ENCODE measurements at places on chromosomes 5 and 9.

- H3K27ac ChIP-seq: no peak overlapping the region
- no peak for DNase-seq
- H3K27me3 ChIP-seq: no peaks in the 10 kb centered on the region
- H3K4me3 ChIP-seq: no peak overlapping the region
Observed at GRCh38 chr9:84748112-84748511, 78.6 kb downstream of the NTRK2 start.

DNA sequence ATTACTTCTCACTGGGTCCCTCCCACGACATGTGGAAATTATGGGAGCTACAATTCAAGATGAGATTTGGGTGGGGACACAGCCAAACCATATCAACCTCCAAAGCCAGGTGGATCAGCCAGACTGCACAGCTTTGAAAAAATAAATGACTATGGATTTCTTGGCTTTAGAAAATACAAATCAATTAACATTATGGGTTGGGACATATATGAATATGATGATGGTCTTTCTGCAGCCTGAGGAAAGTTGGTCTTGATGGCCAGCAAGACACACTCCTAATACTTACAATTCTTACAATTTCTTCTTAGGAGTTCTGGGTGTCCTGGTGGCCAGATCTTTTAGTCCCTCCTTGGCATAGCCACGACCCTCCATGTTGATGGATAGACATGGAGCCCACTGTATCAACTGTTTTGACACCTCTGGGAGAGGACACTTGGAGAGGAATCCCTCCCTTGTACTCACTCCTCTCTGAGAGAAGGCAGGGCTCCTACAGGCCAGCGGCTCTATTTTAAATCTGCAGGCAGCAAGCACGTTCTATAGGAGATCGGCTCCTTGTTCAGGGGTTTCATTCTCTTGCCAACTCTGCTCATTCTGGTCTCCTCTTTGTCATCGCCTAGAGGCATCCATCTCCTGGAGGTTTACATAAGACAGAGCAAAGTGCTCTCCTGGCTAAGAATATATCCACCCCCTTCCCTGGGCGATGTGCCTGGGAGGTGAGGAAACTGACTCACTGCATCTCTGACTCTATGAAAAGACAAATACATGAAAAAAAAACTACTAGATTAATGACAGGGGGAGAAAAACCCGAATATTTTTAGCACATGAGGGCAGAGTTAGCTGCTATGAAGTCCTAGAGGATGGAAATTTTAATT, 145.9 kb downstream of the CARTPT start:
- no peaks in the 10 kb centered on the region for H3K4me1 ChIP-seq
- no peaks in the 10 kb centered on the region for H3K36me3 ChIP-seq
- H3K27me3 ChIP-seq: no peaks in the 10 kb centered on the region
- H3K4me3 ChIP-seq: no peak overlapping the region
- DNase-seq: no peak
- H3K27ac ChIP-seq: no peak overlapping the region

DNA sequence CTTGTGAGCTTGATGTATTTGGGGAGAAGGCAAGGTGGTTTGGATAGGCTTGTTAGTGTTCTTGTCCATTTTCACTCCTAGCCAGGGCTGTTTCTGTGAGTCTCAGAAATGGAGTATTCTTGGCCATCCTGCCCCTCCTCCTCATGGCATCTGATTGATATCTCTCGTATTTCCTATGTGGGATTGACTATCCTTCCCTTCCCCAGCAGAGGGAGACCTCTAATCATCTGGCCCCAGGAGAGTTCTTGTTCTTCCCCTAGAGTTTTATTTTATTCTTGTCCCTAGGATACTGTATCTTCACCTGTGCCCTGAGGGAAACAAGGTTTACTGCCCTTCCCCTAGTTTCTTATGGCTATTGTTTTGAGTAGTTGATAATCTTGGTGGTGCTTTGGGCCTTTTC, 114.4 kb downstream of the VPS13A start:
- H3K36me3 ChIP-seq: no peaks in the 10 kb centered on the region
- no peak overlapping the region for H3K27ac ChIP-seq
- H3K4me3 ChIP-seq: no peak overlapping the region
- no peaks in the 10 kb centered on the region for H3K27me3 ChIP-seq

- H3K4me1 ChIP-seq: no peaks in the 10 kb centered on the region
- no peaks in the 10 kb centered on the region for H3K36me3 ChIP-seq
- no peak overlapping the region for H3K27ac ChIP-seq
- no peak for DNase-seq
- no peak overlapping the region for H3K4me3 ChIP-seq
Observed at GRCh38 chr5:19584131-19584530, 403.9 kb downstream of the CDH18 start.

GRCh38 chr5:178478370-178478769, 111.8 kb downstream of the COL23A1 start:
- H3K4me1 ChIP-seq: peaks cover 12% of the 10 kb centered on the region
- no peak overlapping the region for H3K4me3 ChIP-seq
- no peak overlapping the region for H3K27ac ChIP-seq
- no peaks in the 10 kb centered on the region for H3K27me3 ChIP-seq

GRCh38 chr9:106718936-106719335, 144.0 kb upstream of the ZNF462 start:
- H3K36me3 ChIP-seq: no peaks in the 10 kb centered on the region
- peaks cover 4% of the 10 kb centered on the region for H3K4me1 ChIP-seq
- no peak overlapping the region for H3K27ac ChIP-seq
- H3K27me3 ChIP-seq: no peaks in the 10 kb centered on the region
- no peak for DNase-seq
- H3K4me3 ChIP-seq: no peak overlapping the region
